NCI-H446 (cell line): ENCODE measurements at places on chromosomes 4 and X.

DNA sequence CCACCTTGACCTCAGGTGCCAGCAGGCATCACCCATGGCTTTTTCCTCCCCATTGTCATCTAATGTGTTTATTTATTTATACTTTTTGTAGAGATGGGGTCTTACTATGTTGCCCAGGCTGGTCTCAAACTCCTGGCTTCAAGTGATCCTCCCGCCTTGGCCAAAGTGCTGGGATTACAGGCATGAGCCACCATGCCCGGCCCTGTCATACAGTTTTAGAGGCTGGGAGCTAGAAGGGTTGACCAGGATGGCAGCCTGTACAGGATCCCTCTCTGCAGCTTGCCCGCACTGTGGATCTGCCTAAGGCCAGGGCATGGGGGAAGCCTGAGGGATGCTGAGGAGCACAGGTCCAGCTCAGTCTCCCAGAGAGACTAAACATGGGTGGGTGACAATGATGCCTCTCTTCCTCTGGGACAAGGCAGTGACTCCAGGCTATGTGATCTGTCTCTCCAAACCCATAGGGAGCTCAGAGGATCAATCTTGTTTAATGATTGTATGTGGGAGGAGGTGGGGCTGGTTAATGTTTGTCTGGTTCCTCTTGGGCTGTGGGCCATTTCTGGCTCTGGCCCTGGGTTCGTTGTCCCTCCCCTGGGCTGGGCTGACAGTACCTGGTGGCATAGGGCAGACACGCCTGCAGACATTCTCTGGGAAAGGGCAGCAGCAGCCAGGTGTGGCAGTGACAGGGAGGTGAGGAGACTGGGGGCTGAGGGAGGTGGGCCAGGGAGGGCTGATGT, 8.3 kb upstream of the GJB1 start:
- DNase-seq = no peak

DNA sequence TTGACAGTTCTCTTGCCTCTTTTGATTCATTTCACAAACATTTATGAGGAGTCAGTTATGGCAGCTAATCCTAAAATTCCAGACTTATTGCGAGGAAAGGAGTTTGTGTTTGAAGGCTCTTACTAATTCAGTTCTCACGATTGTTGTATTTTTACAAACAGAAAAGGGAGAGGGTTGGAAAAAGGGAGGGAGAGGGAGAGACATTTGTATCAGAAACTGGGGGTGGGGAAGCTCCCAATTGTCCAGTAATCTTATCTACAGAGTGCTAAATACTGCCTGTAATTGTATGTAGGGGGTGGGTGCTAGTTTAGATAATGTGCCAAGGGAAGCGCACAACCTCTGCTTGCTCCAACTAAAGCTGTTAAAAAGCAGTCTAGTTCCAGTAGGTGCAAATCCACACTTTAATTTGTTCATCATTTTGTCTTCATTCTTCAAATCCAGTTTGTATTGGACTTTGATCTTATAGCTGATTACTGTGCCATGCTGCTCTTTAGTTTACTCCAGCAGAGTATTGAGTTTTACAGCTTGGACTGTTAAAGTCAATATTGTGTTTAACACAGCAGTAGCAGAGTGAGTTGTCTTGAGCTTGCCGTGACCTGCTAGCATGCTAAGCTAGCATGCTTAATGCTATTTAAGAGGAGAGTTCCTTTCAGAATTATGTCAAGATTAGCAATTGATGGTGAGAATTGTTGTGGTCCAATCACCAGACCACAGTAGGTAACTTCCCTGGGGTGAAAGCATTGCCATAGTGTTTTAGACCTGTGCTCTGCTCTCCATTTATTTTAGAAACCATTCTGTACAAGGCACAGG, 13.9 kb downstream of the FNIP2 start:
- no peak for DNase-seq

GRCh38 chr4:179552131-179552530, 2109.9 kb upstream of the AGA start:
- DNase-seq = no peak

- DNase-seq = no peak
Measured at GRCh38 chr4:80963051-80963450, 67.5 kb upstream of the BMP3 start.

- no peak for DNase-seq
Measured at GRCh38 chrX:112081781-112082652, 559 bp downstream of the TRPC5 start.

DNA sequence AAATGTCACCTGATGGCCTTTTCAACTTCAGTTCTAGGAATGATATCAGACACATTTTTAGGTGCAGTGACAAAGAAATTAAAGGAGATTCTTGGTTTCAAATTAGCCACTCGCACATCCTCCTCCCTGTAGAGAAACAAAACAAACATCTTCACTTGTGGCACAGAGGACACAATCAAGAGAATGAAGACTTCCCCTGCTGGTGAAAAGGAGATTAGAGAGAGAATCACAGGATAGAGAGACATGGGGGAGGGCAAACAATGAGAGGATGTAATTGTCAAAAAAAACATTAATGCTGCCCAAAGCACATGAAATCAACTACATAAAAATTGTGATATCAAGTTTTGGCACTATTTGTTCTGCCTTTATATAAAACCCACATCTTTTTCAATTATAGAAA, 34.5 kb downstream of the ACE2 start:
- no peak for DNase-seq
